Activated gamma-delta T cell treated with anti-CD3 and anti-CD28 coated beads, Interleukin-2, amount 50 U/mL, for 16 hours (primary cell): ENCODE measurements at places on chromosomes 7 and 10.

GRCh38 chr7:101164071-101164840, 1.1 kb downstream of the VGF start:
- DNase-seq, result no peak

DNA sequence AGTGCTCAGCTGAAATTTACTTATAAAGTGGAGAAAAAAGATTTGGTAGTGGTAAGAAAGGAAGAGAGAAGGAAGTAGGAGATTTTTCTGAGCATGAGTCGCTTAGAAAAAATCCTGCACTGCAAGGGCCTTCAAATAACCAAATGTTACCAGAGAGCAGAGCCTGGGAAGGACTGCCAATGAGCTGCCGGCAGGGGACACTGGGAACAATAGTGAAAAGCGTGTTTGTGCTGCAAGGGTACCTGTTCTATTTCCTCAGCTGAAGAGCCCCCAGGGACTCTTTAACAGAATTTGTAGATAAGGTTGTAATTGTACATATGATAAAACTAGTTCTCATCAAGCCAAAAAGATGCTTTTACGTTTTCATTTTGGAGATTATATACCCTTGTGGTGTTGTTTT, 696.3 kb upstream of the C7orf33 start:
- no peak for DNase-seq

- DNase-seq, result no peak
Measured at GRCh38 chr10:132266594-132267161, 41.1 kb downstream of the STK32C start.

GRCh38 chr10:132149271-132149670, 37.5 kb upstream of the DPYSL4 start:
- no peak for DNase-seq

DNA sequence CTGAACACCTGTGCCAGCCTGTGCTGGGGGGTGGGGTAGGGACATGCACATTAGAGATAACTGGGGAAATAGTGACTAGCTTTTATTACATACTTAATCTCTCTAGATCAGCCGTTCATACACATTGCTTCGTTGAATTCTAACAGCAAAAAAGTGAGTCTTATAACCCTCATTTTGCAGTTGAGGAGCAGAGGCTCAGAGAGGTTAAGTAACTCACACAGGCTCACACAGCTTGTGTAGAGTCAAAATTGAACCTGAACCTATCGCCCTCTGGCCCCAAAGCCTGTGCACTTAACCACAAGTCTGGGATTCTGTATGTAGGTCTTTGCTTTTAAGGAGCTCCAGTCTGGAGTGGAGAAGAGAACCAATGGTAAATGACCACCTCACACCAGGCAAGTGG, 59.9 kb downstream of the CDH23 start:
- DNase-seq, result no peak

GRCh38 chr7:151795168-151795811, 81.6 kb downstream of the PRKAG2 start:
- DNase-seq, result no peak

DNA sequence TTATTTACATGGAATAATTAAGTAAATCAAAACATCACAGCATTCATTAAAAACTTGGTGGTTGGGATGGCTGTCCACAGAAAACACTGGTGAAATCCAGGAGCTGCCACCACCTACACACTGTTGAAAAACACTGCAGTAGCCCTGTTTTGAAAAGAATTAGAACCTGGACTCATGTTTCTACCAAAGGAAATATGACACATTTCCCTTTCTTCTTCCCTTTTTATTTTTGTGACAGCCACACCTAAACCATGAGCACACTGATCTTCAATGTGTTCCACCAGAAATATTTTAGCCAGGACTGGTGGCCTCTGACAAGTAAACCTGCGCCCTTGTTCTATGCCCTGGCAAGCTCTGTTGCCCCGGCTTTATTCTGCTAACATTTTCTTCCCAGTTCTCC, 3.3 kb downstream of the TMEM140 start:
- DNase-seq, result no peak
